ENCODE measurements at places on chromosomes 4 and X. TPM values are rescaled to one million over a fixed set of nuclear protein-coding genes. Genes with fewer than 3 reads are reported as not detected.

- peak; percentile 22 for DNase-seq
These were observed 260.7 kb upstream of the SFRP2 start for GRCh38 chr4:154049457-154050181.

KIT gene
- total RNA-seq, result 18.7 TPM

ADRA2C gene
- total RNA-seq, result 6.1 TPM

GRCh38 chr4:5114950-5115349, 63.7 kb downstream of the STK32B start:
- no peak for DNase-seq

DNA sequence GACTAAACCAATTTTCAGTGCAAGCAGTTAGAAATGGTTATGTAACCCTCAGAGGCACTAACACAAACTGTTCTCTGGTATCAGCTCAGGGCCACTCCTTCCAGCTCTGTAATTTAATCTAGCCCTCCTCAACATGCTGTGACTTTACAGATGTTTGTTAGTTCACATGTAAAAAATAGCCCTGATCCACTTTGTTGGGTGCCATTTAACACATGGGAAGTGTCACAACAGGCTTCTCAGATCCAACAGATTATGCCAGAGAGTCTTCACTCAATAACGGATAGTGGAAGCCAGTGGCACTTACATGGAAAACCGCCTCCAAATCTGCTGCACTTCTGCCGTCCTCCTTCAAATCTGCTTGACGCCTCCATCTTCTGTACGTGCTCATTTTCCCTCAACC, 51.6 kb downstream of the ATP8A1 start:
- DNase-seq, result no peak

- peak; percentile 72 for DNase-seq
These were observed 577 bp upstream of the GLRA2 start for GRCh38 chrX:14528629-14529289.

DNA sequence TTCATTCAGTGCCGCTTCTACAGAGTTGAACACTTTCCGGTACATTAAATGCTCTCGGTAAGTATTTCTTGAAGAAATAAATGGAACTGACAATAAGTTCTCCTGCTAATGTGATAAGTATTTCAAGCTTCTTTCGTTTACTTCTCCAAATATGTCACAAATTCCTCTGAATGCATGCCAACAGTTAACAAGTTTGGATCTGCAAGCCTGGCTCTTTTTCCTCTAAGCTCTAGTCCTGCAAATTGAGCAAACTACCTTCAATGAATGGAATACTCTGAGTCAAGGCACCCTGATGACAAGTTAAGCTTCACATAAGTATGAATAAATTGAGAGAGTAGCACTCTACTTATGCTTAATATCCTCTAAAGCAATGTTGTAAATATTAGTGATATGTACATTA, 403.6 kb downstream of the PDGFC start:
- no peak for DNase-seq

GRCh38 chr4:8394806-8395205, 45.7 kb downstream of the ACOX3 start:
- DNase-seq, result no peak

- no peak for DNase-seq
These were observed 1233.1 kb downstream of the C4orf33 start for GRCh38 chr4:130329036-130329435.

DNA sequence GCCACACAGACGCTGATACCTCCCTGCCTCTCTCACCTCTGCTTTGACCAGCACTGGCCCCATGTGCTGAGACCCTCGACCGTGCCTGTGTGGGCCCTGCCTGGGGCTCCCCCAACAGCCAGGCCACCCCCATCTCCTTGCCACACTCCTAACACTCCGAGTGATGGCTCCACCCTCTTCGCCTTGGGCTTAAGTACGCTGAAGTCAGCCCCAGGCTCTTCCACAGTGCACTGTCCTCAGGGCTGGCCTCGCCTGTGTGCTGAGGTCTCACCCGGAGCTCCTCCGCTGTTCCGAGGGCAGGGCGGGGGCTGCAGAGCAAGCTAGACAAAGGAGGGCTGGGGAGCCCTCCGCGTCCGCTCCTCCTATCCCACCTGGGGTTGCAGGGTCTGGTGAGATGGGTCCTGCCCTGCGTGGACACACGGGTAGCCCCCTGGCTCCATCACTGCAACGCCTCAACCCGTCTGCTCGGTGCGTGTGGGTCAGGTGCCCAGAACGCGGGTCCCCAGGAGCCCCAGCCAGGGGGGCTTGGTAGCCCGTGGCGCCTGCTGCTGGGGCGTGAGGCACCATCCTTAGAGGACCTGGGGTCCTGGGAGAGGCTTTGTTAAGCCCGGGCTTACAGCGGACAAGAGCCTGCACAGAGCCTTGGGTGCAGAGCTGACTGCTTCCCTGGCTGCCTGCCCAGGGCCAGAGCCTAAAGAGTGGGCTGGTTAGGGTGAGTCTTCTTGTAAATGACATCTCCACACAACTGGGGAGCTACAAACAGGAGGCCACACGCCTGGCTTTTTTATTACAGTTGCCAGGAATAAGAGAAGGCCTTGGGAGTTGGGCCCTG, 42.6 kb upstream of the NKX1-1 start:
- no peak for DNase-seq

- DNase-seq, result no peak
These were observed 10.0 kb upstream of the CDKL5 start for GRCh38 chrX:18415386-18415785.

SMR3B gene
- not detected for total RNA-seq

DNA sequence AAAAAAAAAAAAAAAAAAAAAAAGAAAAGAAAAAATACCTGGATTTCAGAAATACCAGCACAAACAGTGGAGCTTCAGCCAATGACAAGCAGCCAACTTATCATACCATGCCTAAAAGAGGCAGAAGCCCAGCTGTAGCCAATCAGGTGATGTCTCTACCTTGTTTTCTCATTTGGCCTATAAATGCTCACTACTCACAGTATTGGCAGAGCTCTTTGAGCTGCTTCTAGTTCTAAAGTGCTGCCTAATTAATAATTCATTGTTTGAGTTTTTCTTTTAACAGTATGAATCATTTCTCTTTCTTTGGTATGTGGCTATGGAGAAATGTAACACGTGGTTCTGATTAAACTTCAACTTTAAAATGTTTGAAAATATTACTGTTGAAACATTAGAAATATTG, 188.8 kb upstream of the TECRL start:
- no peak for DNase-seq

CLTRN gene
- total RNA-seq, result 0.80 TPM

DNA sequence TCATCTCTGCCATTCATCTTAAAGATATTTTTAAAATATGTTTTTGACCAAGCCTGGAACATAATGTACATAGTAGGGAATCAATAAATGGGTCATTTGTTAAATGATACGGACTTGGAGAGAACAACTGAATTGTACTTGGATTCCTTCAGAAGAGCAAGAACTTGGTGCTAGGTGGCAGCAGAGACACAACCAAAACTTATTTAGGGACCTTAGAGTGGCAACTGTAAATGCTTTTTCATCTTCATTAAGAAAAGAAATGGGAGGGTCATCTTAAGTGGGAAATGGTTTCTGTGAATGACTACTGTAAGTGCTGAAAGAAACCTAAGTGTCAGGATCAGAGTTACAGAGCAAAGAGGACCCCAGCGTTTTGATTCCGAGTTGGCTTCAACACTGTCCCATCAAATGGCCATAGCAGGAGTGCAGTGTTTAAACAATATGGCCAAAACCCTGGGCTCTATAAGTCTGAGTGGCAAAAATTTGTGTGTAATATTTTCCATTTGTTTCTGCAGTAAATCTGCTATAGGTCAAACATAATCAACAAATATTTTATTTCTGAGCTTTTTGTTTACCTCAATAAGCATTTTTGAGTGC, 213.6 kb downstream of the PALLD start:
- DNase-seq, result no peak

- DNase-seq, result no peak
These were observed 22.2 kb downstream of the HELT start for GRCh38 chr4:185040523-185040922.

DNA sequence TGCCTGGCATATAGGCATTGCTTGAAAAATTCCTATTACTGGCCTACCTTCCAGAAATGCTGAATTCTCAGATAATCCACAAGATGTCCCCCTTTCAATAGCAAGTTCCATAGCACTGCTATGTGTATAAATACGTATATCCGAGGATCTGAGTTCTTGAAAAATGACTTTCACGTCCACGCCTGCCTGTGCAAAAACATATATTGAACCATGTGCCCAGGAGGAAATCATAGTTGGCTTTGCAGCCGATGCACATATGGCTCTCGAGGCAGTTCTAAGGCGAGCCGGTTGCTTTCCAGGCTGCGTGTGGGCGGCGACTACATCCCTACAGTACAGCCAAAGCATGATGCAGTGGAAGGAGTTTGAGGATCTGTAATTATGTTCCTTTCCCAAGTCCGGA, 55.4 kb upstream of the ESX1 start:
- no peak for DNase-seq

CT45A2 gene
- total RNA-seq, result not detected

GRCh38 chr4:79042079-79042674, 102.9 kb upstream of the PAQR3 start:
- DNase-seq, result no peak

MFAP3L gene
- 1.7 TPM for total RNA-seq

GPRASP1 gene
- total RNA-seq, result 5.6 TPM

GRCh38 chr4:5941601-5942000, 48.7 kb upstream of the CRMP1 start:
- no peak for DNase-seq

GRCh38 chr4:6217716-6218381, 17.5 kb upstream of the JAKMIP1 start:
- DNase-seq, result no peak

- no peak for DNase-seq
These were observed 58.9 kb upstream of the RBM47 start for GRCh38 chr4:40688446-40689095.

HAND2 gene
- total RNA-seq, result not detected

DNA sequence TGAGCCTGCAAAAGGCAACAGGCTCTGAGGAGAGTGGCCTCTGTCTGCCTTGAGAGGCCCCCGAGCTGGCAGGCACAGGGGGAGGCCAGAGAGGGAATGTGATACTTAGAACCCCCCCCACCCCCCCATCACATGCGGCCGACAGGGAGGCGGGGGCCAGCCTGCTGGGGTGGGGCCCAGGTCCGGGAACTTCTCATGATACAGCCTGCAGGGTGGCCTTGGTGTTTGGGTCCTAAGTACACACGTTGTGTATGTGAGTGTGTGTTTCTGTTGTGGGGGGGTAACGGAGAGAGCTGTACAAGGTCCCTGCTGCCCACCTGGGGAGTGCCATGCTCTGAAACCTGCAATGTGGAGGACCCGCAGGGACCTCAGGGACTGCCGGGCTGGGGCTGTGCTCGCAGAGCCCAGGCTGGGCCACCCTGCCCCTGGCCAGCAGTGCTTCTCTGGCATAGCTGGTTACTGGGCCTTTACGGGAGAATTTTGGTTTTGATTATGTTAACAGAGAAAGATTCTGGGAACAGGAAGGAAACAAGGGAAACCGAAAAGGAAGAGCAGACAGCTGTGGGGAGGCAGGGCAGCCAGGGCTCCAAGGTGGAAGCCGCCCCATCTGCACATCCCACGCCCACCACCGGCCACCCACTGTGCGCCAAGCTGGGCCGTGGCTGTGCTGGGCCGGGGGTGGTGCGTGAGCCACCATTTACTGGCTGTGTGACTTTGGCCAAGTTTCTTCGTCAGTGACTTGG, 19.9 kb downstream of the SH3BP2 start:
- DNase-seq, result no peak

DNA sequence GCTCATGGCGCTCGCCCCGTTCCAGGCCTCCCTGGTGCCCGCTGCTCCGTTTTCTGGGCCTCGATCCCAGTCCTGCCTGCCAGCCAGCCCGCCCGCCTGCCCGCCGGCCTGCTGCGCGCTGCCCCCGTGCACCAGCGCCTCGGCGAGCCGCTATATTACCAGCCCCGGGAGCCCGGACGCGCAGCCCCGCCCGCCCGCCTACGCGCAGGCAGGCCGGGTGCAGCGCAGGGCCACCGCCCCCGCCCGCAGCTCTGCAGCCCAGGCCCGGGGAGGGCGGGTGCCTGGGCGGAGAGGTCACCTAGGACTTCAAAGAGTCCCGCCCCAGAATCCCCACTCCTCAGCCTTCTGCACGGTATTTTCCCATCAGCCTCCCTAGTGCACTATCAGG, at the start of gene MAOB:
TSS of gene MAOB (minus strand) at position 157 of the 388 bp plus-strand sequence. CDS start at position 6, 151 bp downstream.
- peak; percentile 8 for DNase-seq

GRCh38 chr4:74005528-74005927, 7.1 kb upstream of the CXCL5 start:
- DNase-seq, result no peak
